ENCODE measurements at places on chromosomes 5 and 9. TPM values are rescaled to one million over a fixed set of nuclear protein-coding genes. Genes with fewer than 3 reads are reported as not detected.

- H3K4me1 ChIP-seq = peaks cover 46% of the 10 kb centered on the region
- DNase-seq = peak; percentile 45
- H3K27ac ChIP-seq = peak overlapping the region; percentile 64
- H3K36me3 ChIP-seq = no peaks in the 10 kb centered on the region
These were observed 262.5 kb downstream of the DOCK8 start for GRCh38 chr9:477193-477592.

GRCh38 chr9:21995666-21996398 is 1.2 kb downstream of the CDKN2B-AS1 start:
- H3K27ac ChIP-seq = peak overlapping the region; percentile 78
- H3K4me3 ChIP-seq = peak overlapping the region; percentile 96
- no peaks in the 10 kb centered on the region for H3K36me3 ChIP-seq
- H3K27me3 ChIP-seq = no peaks in the 10 kb centered on the region
- peak; percentile 24 for DNase-seq

The MLANA gene
- not detected for total RNA-seq

DNA sequence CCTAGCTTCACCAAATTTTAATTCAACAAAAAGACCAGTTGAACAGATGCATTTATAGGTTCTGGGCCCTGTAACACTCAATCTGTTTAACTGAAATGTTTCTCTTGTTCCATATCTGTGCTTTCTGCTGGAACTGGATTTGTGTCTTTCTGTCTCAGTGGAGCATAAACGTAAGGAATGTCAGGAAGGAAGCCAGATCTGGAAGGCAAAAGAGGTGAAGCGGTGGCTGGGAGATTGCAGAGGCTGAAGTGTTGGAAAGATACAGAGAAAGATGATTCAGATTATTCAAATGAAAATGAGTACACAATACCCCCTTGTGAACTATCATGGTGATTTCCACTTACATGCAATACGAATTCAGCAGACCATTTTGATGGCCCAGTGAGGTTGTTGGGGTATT is 406.8 kb downstream of the BRINP1 start:
- H3K27me3 ChIP-seq = no peaks in the 10 kb centered on the region
- no peak for DNase-seq
- no peak overlapping the region for H3K4me3 ChIP-seq
- H3K36me3 ChIP-seq = no peaks in the 10 kb centered on the region
- H3K27ac ChIP-seq = no peak overlapping the region
- no peaks in the 10 kb centered on the region for H3K4me1 ChIP-seq

DNA sequence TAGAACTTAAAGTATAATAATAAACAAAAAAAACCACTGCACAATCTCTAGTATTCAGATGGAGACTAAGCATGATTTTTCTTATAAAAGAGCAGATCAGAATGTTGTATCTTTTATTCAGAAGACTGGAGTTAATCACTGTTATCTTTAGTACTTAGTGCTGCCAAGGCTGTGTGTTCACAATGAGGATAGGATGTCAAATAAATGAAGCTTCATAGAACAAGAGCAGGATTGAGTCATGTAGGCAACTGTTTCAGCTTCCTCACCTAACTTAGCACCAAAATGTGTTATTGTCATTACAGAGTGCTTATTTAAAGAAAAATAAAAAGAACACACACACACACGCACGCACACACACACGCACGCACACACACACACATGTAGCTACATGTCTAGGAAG is 58.1 kb upstream of the CDKN2B start:
- H3K36me3 ChIP-seq = no peaks in the 10 kb centered on the region
- H3K27me3 ChIP-seq = no peaks in the 10 kb centered on the region
- no peak for DNase-seq
- H3K4me1 ChIP-seq = no peaks in the 10 kb centered on the region
- H3K4me3 ChIP-seq = no peak overlapping the region

DNA sequence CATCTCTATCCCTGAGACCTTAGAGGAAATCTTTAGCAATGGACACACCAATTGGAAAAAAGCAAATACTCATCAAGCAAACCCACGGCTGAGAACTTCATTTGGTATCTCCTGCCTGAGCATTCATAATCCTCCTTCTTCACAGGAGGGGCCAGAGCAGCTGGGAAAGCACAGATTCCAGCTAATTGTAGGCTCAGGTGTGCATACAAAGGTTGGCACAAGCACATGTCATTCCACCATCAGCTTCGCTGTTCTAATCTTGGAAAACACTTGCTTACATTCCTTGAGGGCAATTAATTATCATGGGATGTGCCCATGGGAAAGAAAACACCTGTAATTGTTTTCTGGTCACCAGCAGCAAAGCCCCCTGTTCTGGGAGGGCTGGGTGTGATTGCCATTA is 376.6 kb downstream of the SPOCK1 start:
- H3K27ac ChIP-seq = no peak overlapping the region
- no peaks in the 10 kb centered on the region for H3K36me3 ChIP-seq
- no peak overlapping the region for H3K4me3 ChIP-seq
- no peaks in the 10 kb centered on the region for H3K27me3 ChIP-seq
- no peaks in the 10 kb centered on the region for H3K4me1 ChIP-seq

GRCh38 chr5:112776301-112776856 is 38.7 kb downstream of the APC start:
- H3K27me3 ChIP-seq = no peaks in the 10 kb centered on the region
- H3K4me3 ChIP-seq = no peak overlapping the region
- no peak overlapping the region for H3K27ac ChIP-seq
- DNase-seq = peak; percentile 50
- peaks cover 5% of the 10 kb centered on the region for H3K4me1 ChIP-seq

The ECSCR gene
- total RNA-seq = 0.36 TPM

All from PC-3 (cell line).